ENCODE measurements at places on chromosomes 6 and 20.

DNA sequence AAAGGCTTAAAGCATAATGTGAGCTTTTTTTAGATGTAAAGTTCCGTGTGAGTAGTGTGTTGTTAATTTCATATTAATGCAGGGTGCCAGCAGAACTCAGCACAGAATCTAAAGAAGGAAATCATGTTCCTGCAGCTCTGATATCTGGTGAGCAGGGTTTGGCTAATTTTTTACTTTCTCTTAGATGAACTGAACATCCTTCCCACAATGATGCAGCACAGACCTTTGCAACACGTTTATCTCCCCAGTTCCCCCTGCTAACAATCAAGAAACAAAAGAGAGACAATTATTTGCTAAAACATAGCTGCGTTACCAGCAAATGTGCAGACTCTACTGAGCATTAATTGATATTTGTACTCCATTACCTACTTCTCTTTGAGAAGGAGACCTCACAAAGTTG is 39.1 kb upstream of the ATXN1 start:
- no peak for DNase-seq

DNA sequence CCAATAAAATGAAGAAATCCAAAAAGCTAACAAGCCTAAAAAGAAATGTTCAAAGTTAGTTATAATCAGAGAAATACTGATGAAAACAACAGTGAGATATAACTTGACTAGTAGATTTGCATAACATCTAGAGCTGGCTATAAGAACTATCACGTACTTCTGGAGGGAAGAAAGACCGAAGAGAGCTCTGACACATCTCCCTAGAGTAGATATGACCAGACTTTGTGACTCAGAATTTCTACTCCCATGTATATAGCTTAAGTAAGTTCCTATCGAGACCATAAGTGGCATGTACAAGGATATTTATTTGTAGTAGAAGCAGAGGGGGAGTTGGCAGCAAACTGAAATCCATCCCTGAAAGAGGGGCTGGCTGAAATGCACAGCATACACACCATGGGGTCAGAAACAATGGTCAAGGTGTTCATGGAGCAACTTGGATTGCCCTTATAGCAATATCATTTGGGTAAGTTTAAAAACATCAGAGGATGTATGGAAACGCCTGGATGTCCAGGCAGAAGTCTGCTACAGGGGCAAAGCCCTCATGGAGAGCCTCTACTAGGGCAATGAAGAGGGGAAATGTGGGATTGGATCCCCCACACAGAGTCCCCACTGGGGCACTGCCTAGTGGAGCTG is 25.6 kb upstream of the IL17A start:
- no peak for DNase-seq

DNA sequence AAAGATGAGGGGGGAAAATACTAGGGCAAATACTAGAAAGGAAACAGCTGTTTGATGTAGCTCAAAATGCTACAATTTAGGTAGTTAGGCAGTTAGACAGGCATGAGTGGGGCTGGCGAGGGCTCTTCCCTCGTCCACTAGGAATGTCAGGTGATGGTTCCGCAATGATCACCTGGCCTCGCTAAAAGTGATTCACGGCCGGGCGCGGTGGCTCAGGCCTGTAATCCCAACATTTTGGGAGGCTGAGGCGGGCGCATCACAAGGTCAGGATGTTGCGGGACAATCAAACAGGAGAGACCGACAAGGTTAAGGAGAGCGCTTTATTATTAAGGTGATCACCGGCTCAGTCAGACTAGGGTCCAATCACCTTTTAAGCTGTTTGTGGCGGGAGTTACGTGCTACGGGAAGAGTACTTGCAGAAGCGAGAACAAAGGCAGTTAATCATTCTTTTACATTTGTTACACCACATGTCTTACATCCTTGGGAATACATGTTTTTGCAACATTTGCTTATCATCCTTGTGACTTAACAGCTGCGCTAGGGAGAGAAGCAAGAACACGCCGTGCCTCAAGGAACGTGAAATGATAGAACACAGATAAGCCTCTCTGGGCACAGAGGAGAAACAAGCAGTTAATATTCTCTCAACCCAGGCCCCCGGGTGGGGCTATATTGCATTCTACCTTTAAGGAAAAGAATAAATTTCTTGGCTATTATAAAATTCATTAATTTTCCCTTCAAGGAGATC is 1025.4 kb downstream of the EYS start:
- DNase-seq, result no peak

DNA sequence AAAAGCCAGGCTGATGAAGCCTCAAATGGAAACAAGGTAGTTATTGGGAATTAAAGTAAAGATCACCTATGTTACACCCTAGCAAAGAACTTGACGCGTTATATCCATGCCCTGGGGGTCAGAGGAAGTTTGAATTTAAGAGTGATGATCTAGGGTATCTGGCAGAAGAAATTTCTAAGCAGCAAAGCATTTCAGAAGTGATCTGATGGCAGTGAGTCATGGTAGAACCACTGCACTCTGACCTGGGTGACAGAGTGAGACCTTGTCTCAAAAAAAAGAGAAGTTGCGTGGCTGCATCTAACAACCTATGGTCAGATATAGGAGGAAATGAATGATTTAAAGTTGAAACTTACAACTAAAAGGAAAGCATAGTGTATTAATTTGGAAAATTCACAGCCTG is 45.2 kb downstream of the SCP2D1 start:
- DNase-seq, result peak; percentile 35

- no peak for DNase-seq
These were observed 168.3 kb upstream of the THEMIS start for GRCh38 chr6:128069188-128069587.

DNA sequence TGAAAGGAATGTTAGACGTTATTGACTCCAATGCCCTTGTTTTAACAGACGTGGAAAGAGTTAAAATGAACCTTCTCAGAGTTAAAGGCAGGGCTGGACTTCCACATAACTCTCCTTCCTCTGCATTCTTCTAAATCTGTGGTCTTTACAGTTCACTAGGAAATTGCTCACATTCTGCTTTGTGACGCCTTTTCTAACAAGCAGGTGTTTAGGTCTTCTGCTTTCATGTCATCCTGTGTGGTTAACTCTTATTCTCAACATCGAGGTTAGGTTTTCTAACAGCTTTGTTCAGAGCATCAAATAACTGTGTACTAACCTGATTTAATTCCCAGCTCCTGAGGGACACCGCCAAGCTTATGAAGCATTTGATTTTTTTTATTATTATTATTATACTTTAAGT is 81.3 kb upstream of the NT5E start:
- DNase-seq, result no peak

DNA sequence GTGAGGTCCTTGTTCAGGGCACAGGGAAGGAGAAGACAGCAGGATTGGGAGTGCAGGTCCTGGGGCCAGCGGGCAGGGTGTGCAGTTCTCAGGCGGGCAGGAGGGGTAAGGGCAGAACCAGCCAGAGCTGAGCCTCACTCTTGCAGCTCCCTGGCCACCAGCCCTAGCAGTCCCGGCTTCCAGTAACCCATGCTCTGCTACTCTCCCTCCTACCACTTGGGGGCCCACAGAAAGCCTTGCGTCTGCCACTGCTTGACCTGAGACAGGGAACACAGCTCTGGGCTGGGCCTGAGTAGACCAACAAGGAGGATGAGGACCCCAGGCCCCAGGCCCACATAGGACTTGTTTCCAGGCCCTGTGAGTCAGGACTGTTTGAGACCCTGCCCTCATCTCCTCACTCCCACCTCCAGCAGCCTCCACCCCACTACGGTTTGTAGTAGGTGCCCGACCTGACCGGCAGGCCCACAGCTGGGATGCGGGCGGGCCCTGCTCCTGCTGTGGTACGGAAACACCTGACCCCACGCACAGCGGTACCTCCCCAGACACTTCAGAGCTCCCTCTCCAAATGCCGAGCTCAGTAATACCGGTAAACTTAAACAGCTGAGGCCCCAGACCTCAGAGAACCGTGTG is 39.2 kb downstream of the KCNK5 start:
- no peak for DNase-seq

DNA sequence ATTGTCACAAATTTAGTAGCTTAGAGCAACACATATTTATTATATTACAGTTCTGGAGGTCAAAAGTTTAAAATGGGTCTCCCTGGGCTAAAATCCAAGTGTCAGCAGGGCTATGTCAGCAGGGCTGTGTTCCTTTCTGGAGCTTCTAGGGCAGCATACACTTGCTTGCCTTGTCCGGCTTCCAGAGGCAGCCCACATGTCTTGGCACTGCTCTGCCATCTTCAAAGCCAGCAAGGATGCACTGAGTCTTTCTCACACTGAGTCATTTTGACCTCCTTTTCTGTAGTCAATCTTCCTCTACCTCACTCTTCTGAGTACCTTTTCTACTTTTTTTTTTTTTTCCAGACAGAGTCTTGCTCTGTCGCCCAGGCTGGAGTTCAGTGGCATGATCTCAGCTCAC is 39.0 kb downstream of the ADGRF4 start:
- peak; percentile 38 for DNase-seq

DNA sequence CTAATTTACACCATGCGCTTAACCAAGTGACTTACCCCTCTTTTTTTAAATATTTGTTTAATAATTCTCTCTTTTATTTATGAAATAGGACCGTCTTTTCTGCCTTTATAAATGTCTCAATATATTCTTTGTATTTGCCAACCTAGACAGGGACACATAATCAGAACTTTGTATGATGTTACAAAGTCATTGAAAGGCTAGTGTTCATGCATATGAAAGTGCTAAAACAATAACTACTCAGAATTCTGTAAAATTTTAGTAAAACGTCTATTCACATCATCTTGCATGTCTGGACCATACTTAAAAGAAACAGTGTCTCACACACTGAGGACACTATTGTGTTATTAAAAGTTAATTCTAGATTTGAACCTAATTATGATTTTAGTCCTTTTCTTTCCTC is 41.1 kb upstream of the HBS1L start:
- no peak for DNase-seq

GRCh38 chr6:109187399-109188114 is 92.2 kb downstream of the CEP57L1 start:
- DNase-seq, result peak; percentile 19

GRCh38 chr6:158410784-158411183 is 98.5 kb downstream of the TULP4 start:
- DNase-seq, result no peak

- DNase-seq, result no peak
These were observed 87.6 kb downstream of the ASXL1 start for GRCh38 chr20:32445539-32446273.

GRCh38 chr6:112485120-112485826 is 138.1 kb downstream of the RFPL4B start:
- DNase-seq, result no peak

DNA sequence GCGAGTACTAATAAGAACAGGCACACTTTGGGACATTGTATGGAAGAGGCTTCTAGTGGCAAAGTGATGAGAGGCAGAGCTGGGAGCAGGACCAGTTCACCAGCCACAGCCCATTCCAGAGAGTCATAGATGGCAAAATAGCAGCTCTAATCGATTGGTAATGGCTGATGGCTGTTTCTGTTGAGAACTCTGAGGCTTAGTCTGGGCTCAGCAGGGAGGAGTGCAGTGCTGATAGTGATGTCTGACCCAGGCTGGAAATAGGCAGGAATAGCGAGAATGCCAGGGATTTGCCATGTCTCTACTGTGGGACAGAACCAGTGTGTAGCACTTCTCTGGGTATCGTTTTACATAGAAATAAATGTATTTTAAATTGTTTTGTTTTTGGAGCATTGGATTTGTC is 620.0 kb upstream of the FLRT3 start:
- no peak for DNase-seq

- DNase-seq, result no peak
These were observed 62.6 kb downstream of the CBFA2T2 start for GRCh38 chr20:33552519-33552918.

DNA sequence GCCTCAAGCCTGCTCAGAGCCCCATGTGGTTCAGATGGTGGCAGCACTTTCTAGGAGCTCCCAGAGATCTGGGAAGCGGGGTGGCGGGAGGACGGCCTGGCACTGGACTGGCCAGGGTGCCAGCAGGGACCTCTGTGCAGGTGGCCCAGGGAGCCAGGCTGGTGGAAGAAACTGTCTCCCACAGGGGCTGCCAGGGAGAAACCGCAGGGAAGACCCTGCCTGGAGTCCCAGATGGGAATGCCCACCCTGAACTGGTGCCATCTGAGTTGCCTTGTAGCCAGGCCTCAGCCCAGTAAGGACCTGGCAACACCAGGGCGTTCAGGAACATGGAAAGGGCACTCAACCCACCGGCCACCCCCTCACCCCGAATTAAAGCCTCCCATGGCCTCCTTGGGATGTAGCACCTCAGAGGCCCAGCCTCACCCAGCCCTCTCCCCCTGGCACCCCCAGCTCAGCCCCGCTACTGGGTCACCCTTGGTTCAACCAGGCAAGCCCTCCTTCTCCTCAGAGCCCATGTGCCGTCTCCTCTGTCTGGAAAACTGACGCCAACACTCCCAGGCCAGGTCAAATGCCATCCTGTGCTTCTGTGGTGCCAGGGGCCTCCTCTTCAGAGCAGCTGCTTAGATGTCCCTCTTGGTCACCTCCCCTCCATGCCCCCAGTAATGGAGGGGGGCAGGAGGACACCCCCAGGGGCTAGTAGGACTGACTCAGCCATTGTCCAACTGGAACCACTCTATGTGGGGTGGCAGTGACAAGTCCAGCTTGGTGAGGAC is 5.9 kb upstream of the C20orf144 start:
- DNase-seq, result no peak

- no peak for DNase-seq
These were observed 155.1 kb upstream of the SOX4 start for GRCh38 chr6:21438237-21438985.

DNA sequence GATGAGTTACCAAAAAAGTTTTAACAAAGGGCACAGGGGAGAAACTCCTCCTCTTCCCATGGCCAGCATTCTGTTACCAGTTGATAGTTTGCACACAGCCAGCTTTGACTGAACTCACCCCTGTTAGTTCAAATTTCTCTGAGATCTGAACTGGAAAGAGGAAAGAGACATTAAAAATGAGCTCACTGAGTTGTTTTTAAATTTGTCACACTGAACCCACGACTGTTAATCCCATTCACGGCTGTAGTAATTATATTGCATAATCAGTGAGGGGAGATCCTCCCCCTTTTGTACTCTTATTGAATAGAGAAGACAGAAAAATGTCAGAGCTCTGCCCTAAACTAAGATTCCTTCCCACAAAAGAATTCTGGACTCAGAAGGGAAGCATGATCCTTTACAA is 17.5 kb upstream of the DSP start:
- no peak for DNase-seq

DNA sequence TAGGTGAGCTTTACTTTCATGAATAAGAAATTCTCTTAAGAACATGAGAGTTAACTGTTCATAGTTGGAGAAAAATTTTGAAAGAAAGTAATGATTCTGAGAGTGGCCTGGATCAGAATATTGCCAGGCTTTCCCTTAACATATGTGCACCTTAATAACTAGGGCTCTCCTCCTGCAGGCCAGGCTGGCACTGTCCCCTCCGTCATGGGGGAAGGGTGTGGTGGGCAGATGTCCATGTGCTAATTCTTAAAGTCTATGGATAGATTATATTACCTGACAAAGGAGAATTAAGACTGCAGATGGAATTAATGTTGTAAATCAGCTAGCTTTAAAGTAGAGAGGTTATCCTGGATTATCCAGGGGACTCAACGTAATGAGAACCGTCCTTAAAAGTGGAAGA is 10.9 kb upstream of the KLHL32 start:
- DNase-seq, result no peak
